ENCODE measurements at places on chromosomes 4 and X.

- DNase-seq: no peak
These were observed 617 bp upstream of the GPR34 start for GRCh38 chrX:41688156-41688555.

GRCh38 chr4:81205302-81205701 lies 9.7 kb downstream of the PRKG2 start:
- DNase-seq: no peak

DNA sequence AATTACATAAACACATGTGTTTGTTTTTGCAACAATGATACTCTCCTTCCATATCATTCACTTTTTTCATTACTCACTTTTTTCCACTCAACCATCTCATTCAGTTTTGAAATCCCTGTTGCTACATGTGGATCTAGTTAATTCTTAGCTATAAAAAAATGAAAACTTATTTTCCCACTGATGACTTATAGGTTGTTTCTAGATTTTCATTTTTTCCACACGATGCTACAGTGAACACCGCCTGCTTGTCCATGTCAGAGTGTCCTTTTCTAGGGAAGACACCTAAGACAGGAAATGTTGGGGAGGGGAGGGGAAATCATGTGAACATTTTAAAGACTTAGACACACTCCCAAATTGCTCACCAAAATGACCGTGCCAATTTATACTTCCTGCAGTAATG lies 70.2 kb downstream of the SUPT20HL2 start:
- DNase-seq: no peak

DNA sequence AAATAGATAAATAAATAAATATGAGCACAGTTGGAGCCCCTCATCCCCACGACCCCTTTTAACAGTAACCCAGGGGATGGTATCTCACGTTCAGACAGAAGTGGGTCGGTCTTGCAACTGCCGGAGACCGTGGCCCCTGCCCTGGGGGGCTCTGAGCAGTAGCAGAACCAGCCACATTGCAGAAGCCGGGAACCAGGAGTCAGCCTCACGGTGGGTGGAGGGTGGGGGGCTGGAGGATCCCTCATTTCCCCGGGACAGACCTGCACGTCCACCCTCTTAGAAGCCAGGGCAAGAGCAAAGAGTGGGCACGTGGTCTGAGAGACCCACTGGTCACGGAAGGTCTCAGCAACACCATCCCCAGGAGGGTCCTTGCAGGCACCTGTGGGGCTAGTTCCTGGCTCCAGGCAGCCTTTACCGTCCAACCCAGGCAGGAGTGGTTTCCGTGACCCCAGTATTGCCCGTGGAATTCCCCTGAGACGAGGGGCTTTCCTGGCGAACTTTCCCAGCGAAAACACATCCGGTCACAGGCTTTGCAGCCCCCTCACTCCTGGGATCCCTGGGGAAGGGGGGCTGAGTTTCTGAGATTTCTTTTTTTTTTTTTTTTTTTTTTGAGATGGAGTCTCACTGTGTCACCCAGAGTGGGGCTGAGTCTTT lies 8.8 kb upstream of the IL3RA start:
- no peak for DNase-seq

- DNase-seq: peak; percentile 24
These were observed 70.5 kb downstream of the CPE start for GRCh38 chr4:165449333-165449732.

DNA sequence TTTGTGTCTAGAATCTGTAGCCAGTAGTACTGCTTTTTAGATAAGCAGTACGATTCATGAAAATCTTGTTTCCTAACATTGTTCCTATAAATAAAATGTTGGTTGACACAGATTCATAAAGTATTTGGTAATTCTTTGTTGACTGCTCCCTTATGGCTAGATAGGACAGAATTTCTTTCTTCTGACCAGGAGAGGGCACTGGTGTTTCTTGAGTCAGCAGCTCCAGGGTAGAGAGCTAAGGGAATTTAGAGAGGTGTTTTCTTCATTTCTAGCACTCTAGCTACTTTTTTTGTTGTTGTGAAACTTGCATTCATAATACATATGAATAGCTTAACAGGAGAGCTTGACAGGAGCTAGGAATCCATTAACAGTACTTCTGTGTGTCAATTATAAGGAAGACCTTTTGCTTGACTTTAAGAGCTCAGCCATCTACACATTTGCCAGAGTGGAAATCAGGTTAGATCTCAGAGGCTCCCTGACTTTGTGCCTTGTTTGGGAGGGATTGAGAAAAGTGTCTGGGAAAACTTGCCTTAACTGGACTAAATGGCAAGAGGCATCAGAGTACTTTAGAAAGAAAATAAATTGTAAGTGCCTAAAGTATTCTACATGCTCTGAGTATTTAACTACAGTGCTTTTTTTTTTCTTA lies 756.1 kb downstream of the SH3BGRL start:
- DNase-seq: no peak

- DNase-seq: no peak
These were observed 231.2 kb upstream of the CPEB2 start for GRCh38 chr4:14771094-14771493.

DNA sequence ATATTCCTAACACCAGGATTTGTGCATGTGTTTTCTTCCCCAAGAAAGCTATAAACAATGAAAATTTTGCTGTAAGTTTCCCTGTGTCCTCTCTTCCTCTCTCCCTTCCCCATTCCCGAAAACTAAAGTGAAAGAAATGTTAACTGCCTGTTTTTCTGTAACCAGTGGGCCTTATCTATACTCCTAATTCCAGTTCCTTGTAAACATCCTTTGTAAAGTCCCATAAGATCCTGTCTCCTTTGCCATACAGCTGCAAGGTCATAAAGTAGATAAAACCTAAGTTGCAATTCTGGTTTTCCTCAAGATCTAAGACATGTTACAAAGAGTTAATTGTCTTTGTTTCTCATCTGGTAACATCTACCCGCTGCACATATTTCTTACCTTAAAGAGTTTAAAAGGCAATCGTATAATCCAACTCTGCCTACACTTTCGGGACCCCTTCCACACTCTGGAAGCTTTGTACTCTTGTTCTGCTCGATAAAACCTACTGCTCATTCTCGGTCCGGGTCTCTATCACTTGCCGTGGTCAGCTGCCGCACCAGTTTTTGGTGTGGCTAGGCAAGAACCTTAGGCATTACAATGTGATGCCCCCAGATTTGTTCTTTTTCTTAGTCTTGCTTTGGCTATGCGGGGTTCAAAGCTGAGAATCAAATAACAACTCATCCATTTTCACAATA lies 20.5 kb downstream of the UGT2B7 start:
- DNase-seq: no peak

GRCh38 chr4:115249808-115250207 lies 136.4 kb upstream of the NDST4 start:
- no peak for DNase-seq

Data from activated CD8-positive, alpha-beta T cell treated with anti-CD3 and anti-CD28 coated beads, Interleukin-2, amount 10 ng/mL, durations not matched to agents 7 days and 5 days (primary cell).